GOT3 (cell line): ENCODE measurements at places on chromosomes 3 and 15.

- no peak for DNase-seq
These were observed 2.3 kb downstream of the PPCDC start for GRCh38 chr15:75025548-75026260.

DNA sequence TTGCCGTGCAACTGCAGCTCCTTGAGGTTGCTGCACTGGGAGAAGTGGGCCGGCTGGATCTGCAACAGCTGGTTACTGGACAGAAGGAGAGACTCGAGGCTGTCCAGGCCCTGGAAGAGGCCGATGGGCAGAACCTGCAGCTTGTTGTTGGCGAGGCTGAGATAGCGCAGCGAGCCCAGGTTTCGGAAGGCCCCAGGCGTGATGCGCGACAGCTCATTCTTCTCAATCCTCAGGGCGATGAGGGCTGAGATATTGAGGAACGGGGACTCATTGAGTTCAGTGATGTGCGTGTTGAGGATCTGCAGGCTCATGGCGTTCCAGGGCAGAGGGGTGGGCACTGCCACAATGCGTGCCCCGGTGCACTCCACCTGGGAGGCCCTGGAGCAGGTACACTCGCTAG is 9.0 kb downstream of the LRRC15 start:
- no peak for DNase-seq

- DNase-seq = no peak
These were observed 39.6 kb downstream of the KBTBD12 start for GRCh38 chr3:127954640-127955039.

DNA sequence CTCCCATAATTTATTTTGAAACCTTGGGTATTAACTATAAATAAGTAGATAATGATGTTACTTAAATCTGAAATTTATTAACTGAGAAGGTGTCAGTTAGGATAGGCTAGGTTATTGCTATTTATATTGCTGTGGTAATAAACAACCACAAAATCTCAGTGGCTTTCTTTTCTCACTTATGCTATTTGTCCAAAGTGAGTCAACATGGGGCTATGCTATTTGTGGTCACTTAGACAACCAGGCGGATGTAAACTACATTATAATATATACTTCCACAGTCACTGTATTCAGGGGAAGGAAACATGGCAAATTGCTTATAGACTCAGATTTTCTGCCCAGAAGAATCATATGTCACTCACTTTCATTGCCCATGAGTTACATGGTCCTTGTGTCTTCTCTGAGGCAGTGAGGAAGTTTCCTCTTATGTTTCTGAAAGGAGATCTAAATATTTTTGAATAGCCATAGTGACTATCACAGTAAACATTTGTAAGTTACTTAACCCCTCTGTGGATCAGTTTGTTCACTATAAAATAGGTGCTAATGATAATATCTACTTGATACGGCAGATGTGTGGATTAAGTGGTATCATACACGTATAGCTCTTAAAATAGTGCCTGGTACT is 19.8 kb downstream of the HMG20A start:
- DNase-seq = no peak

GRCh38 chr3:46901061-46901460 is 23.5 kb downstream of the PTH1R start:
- no peak for DNase-seq

DNA sequence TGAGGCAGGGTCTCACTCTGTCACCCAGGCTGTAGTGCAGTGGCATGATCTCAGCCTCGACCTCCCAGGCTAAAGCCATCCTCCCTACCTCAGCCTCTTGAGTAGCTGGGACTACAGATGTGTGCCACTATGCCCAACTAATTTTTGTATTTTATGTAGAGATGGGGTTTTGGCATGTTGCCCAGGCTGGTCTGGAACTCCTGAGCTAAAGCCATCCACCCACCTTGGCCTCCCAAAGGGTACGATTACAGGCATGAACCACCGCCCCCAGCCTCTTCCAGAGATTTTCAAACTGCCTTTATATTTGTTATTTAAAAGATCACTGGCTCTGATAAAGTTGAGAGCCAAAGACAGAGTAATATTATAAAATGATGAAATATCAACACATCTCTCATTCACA is 37.3 kb downstream of the BSN start:
- DNase-seq = no peak

GRCh38 chr15:56813995-56814394 is 80.7 kb upstream of the ZNF280D start:
- DNase-seq = no peak

DNA sequence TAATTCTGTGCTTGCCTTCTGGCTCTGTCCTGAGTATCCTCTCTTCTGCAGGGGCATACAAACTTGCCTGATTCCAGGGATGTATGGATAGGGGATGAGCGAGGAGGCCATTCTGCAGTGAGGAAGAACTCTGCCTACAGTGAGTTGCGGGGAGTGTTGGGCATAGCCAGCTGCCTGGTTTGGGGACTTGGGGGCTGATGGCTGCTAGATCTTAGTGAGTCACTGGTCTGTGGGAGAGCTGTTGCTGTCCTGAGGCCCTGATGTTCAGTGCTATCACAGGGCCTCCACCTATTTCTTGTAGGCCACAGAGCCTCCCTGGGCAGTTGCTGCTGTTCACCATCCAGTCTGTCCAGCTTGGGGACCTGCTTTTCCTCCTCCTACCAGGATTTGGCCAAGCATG is 20.3 kb downstream of the CDAN1 start:
- DNase-seq = no peak

DNA sequence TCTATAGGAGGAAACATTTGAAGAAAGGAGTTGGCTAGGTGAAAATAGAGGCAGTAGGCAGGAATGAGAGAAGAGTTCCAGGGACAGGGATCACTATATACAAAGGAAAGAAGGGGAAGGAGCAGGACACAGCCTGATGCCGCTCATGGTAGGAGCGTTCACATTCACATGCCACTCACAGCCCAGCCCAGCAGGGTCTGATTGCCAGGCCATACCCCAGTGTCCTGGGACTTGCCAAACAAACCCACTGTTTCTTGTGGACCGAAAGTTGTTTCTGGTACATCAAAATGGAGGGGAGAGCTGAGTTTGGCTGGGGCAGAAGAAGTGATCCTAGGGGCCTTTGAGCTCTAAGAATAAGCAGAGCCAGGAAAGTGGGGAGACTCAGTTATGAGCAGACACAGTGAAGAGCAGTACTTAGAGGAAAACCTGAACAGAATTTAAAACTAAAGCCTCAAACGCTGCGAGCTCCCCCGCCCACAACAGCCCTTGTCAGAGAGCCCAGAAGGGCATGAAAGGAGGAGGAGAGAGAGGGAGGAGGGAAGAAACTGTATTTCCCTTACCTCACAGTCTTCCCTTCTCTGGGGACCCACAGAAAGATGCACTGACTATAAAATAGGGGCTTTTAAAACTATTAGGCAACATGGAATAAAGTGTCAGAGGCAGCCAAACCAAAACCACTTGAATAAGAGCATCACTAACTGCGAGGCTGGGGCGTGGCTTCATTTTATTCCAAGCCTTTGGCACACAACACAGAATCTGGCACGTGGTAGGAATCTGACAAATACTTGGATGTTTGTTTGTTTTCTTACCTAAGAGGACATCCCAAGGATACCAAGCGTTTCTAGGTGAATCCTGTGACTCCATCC is 129.0 kb downstream of the RPL22L1 start:
- peak; percentile 60 for DNase-seq

GRCh38 chr15:22947101-22948000 is 32.8 kb downstream of the CYFIP1 start:
- DNase-seq = no peak

GRCh38 chr15:101449471-101450402 is 39.8 kb downstream of the PCSK6 start:
- no peak for DNase-seq

- no peak for DNase-seq
These were observed 131.6 kb upstream of the RASGRP1 start for GRCh38 chr15:38696109-38696727.

GRCh38 chr3:105584003-105584790 is 217.5 kb downstream of the ALCAM start:
- no peak for DNase-seq

DNA sequence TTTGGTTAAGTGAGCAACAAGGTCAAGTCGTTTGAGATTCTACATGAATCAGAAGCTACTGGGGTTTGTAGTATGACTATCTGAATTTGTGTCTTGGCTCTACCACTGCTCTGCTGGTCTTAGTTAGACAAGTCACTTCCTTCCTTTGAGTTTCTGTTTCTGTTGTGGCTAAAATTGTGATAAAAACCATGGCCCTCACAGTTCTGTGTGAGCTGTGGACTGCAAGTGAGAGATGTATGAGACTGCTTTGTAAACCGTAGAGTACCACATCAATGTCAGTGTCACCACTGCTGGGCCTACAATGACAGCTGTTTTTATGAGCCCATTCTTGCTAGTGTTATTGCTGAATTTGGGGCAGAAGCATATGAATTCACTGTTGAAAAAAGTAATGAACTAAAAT is 32.7 kb downstream of the RARB start:
- no peak for DNase-seq

GRCh38 chr3:38152609-38153008 is 12.7 kb upstream of the OXSR1 start:
- DNase-seq = no peak

DNA sequence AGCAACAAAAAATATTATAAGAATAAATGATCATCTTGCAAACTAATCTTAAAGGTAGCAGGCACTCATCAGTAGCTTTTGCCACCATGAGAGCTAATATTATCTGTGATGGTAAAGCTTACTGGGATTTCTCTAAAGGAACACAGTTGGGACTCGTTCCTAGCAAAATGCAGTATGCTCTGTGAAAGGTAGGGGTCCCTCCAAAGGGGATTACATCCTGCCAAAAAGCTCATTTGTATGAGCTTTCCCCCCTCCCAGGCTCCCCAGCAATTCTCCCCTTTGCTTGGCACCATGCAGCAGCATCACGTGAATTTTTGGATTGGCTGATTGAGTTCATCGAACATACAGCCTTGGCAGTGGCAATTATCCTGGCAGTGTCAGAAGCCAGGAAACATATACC is 361.0 kb upstream of the PLSCR5 start:
- DNase-seq = no peak

GRCh38 chr3:125433611-125434041 is 58.5 kb upstream of the ZNF148 start:
- DNase-seq = no peak

GRCh38 chr3:129001806-129002572 is 885 bp downstream of the EFCC1 start:
- DNase-seq = no peak

- no peak for DNase-seq
These were observed 10.1 kb downstream of the PRR23E start for GRCh38 chr3:127203024-127203423.

GRCh38 chr3:151087648-151088047 is 2.2 kb downstream of the MED12L start:
- no peak for DNase-seq

GRCh38 chr3:194262925-194263305 is 88.2 kb downstream of the CPN2 start:
- no peak for DNase-seq

GRCh38 chr3:59069838-59070237 is 20.0 kb upstream of the CFAP20DC start:
- no peak for DNase-seq

DNA sequence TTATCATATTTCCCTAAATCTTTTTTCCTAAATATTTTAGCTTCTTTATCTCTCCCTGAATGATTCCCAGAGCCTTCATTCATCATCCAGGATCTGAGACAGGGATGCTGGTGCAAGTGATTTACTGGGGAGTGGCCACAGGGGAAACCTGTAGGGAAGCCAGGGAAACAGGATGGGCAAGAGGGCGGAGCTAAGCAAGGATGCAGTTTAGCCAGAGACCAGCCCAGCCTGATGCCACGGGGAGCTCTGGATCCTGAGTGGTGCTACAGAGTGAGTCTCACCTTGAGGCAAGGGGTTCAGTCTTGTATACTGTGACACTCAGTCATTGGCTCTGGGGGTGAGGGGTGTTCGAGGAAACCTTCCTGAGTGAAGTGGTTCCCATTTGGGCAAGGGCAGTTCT is 39.7 kb upstream of the LRRFIP2 start:
- DNase-seq = no peak

- DNase-seq = no peak
These were observed 263.5 kb upstream of the NR2F2 start for GRCh38 chr15:96066852-96067495.

- no peak for DNase-seq
These were observed 24.2 kb downstream of the PPM1L start for GRCh38 chr3:160780245-160780644.

- no peak for DNase-seq
These were observed 38.2 kb downstream of the MAGI1 start for GRCh38 chr3:66000506-66000905.

- no peak for DNase-seq
These were observed 10.3 kb downstream of the U2SURP start for GRCh38 chr3:143011705-143012104.

- DNase-seq = no peak
These were observed 126.5 kb downstream of the SUCNR1 start for GRCh38 chr3:151999936-152000335.

DNA sequence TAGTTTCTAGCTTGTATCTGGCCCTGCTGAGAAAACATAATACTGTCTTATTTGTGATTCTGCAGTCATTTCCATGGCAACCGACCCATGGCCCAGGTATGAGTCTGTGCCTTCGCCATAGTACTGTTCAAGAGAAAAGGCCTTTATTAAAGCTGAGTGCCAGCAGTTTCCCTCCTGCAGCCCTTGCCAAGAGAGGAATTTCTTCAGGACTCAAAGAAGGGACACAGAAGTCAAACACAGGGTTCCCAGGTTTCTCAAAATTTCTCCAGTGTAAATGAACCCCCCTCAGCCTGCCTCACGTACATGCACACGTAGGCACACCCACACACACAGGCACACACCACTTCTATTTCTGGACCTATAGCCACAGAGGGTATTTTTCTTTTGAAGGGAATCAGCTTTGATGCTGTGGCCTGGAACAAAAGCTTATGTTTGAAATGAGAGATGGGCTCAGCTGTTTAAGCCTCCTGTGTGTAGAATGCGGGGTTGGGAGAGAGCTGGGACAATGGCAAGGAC is 269.2 kb downstream of the PDCD6IP start:
- no peak for DNase-seq

- no peak for DNase-seq
These were observed 16.0 kb downstream of the MED12L start for GRCh38 chr3:151101270-151101969.

DNA sequence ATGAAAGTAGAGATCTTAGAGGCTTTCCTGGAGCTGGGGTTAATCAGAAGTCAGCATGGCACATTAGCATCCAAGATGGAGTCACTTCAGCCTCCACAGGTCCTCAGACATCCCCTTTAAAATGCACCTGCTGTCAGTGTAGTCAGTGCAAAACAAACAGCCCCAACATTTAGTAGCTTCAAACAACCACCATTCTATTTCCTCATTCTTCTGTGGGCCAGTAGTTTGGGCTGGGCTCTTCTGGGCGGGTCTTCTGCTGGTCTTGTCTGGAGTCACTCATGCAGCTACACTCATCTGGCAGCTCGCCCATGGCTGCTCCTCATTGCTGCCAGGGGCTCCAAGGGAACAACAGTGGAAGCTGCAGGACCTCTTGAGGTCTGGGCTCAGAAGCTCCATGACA is 99.9 kb downstream of the TLE3 start:
- no peak for DNase-seq

GRCh38 chr3:64199932-64200331 is 25.3 kb downstream of the PRICKLE2 start:
- no peak for DNase-seq
